Stimulated activated memory B cell treated with anti-CD40 and anti-IgM and Interleukin-4, amounts not matched to agents 10 μg/mL and 1 μg/mL and 100 μg/mL, for 72 hours (primary cell): ENCODE measurements at places on chromosomes 4 and X.

DNA sequence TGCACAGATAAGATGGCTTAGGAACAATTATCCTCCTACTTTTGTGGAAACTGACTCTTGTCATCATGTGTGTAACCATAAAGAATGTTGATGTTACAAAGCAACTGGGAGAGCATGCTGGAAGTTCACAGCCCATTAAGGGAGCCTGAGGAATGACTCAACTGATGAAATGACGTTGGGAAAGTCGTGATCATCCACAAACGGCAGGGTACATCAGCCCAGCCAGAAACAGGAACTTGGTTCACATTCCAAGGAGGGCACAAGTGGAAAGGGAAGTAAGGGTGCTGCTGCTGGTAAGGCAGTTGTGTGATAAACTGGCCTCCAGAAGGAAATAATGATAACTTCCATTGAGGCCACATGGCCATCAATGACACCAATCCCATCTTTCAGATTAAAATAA, 6.7 kb downstream of the TEC start:
- H3K4me1 ChIP-seq = peaks cover 62% of the 10 kb centered on the region
- H3K4me3 ChIP-seq = no peak overlapping the region
- no peak overlapping the region for H3K27ac ChIP-seq

DNA sequence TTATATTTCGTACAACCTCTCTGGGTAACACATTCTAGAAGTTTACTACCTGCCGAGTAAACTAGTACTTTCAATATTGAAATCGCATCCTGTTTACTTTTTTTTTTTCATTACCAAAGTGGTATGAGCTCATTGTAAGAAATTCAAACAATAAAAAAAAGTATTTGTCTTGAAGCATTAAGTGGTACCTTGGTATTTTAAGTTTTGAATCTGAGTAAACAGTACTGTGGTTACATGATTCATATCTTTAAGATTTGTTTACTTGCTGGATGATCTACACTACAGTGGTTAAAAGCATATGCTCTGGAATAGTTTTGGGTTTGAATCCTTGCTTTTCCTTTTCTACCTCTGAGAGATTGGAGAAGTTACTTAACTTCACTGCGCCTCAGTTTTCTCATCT, 3.8 kb upstream of the MMGT1 start:
- H3K4me1 ChIP-seq = peaks cover 20% of the 10 kb centered on the region
- H3K27me3 ChIP-seq = no peaks in the 10 kb centered on the region
- no peak overlapping the region for H3K4me3 ChIP-seq
- ATAC-seq = no peak
- H3K36me3 ChIP-seq = no peaks in the 10 kb centered on the region

DNA sequence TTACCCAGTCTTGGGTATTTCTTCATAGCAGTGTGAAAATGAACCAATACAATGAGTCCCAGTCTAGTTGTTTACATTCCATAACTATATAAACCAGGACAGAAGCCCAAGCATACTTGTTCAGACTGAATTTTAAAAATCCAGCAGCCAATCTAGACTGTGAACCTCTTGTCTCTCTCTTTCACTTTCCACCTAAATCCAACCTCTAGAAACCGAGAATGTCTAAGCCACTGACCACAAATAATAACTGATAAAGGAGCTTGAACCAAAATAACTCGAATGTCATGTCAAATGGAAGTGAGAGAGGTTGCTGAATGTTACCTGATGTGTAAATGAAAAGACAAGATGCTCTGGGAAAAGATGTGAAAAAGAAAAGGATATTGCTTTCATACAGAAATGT, 544.7 kb downstream of the NLGN4X start:
- no peaks in the 10 kb centered on the region for H3K4me1 ChIP-seq
- H3K36me3 ChIP-seq = no peaks in the 10 kb centered on the region
- no peak overlapping the region for H3K4me3 ChIP-seq

- H3K4me1 ChIP-seq = peaks cover 10% of the 10 kb centered on the region
- H3K27me3 ChIP-seq = no peaks in the 10 kb centered on the region
- no peak overlapping the region for H3K4me3 ChIP-seq
- ATAC-seq = peak; percentile 60
These were observed 79.9 kb downstream of the AMOT start for GRCh38 chrX:112760697-112761096.

- H3K27ac ChIP-seq = no peak overlapping the region
- H3K4me3 ChIP-seq = no peak overlapping the region
- peaks cover 4% of the 10 kb centered on the region for H3K4me1 ChIP-seq
- H3K36me3 ChIP-seq = peaks cover 4% of the 10 kb centered on the region
- no peaks in the 10 kb centered on the region for H3K27me3 ChIP-seq
These were observed 519.2 kb downstream of the RPA4 start for GRCh38 chrX:97402903-97403302.

DNA sequence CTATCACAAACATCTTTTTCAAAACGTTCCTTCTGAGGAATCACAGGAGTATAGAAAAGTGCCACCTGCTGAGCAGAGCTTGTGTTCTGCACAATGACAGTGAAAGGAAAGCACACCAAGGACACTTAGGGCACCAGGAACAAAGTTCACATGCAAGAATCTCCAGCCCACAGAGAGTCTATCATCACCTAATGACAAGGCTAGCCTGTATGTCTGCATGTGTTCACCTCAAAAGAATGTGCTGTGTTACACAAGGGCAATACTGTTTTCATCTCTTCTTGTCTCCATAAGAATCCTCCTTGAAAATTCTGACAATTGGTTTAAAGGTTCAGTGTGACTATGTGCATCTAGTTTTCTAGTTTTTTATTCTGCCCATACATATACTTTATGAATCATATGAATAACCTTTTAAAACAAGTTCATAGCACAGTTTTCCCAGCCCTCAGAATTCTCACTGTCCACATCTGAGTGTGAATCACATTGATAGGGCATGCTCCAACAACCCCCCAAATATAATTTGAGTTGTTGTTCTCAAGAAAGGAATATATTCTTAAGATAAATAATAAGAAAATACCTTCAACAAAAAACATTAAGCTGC, 118.0 kb downstream of the PWWP3B start:
- ATAC-seq = no peak
- no peak overlapping the region for H3K4me3 ChIP-seq
- H3K36me3 ChIP-seq = no peaks in the 10 kb centered on the region
- H3K27me3 ChIP-seq = no peaks in the 10 kb centered on the region
- H3K27ac ChIP-seq = no peak overlapping the region
- H3K4me1 ChIP-seq = no peaks in the 10 kb centered on the region
